Activated CD8-positive, alpha-beta T cell treated with anti-CD3 and anti-CD28 coated beads, Interleukin-2, amount 10 ng/mL, durations not matched to agents 7 days and 5 days (primary cell): ENCODE measurements at places on chromosomes 16 and 17.

DNA sequence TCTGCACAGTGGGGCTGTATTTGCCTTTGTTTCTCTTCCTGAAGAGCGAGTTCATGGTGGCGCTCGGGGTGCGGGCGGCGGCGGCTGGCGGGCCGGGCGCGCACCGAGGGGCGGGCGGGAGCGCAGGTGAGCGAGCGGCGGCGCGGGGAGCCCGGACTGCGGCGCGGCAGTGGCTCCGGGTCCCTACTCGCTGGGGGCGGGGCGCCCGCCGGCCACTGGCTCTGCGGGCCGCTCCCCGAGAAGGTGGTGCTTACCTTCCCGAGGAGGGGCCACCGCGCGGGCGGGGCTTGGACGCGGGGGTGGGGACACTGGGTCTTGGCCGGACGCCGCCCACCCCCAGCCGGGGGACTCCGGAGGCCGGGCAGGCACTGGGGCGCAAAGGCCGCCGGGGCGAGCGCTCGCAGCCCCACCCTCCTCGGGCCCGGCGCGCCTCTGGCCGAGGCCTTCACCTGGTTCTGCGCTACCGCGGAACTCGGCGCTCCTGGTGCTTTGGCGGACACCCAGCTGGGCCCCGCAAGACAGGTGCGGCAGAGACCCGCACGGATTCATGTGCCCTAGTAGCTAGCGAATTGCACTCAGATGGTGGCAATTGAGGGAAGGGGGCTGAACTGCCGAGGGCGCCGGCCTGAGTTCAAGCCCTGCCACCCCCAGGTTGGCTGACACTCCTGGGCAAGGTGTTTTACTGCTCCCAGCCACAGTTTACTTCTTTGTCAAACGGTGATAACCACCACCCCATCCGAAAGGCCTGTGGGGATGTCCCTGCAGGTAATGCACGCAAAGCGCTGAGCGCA is at the start of gene PPL:
TSS of gene PPL (minus strand) at position 158 of the 791 bp plus-strand sequence. CDS start at position 55, 103 bp downstream.
- no peak for DNase-seq

DNA sequence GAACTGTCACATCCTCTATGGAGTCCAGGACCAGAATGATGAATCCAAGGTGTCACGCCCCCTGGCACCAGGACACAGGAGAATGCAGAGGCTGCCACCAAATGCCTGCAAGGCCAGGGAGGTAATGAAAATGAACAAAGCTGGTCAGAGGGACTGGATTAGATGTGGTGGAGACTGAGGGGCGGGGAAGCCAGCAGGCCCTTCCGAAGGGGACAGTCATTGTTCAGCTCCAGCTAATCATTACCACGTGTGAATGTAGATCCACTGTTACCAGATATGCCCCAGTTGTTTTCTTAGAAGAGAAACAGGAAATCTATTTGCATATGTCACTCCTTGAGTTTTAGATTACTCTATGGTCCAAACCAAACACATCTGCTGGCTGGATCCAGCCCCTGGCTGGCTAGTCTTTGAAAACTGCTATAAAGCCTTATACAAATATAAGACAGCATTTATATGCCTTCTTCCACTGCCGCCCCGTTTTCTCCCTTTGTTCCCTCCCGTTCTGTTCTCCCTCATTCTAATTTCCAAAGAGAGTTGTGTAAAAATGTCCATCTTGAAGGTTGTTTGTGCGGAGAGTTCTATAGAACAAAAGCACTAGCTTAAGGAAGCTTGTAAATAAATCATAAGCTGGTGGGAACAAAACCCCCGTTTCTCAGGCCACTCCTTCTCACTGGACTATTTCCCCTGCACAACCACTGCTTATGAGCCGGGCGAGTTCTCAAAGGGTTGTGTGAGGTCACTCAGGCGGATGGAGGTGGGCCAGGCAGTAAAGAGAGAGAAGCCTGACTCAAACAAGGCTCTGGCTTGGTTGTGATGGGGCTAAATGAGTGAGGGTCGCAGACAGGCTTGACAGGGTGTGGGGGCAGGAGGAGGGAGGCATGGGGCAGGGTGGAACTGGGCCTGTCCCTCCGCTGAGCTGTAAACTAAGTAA is 14.2 kb downstream of the CRYM start:
- no peak for DNase-seq

- DNase-seq = no peak
These were observed 56.8 kb downstream of the ZZEF1 start for GRCh38 chr17:4086041-4086483.

DNA sequence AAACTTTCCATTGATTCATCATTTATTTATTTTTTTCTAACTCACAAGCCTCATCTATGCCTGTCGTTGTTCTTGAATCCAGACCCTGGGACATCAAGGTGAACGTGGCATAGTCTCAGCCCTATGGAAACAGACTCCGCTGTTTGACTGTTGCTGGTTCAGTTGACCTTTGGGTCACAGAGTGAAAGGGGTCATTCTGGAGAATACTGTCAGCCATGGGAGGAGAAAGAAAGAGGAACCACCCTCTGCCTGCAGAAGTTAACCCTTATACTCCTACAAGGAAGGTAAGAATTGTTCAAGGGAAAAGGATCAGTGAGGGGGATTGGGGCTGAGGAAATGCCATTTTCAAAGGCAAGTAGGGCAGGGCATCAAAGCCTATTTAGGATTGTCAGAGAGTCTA is 387.6 kb upstream of the MAF start:
- no peak for DNase-seq
